PC-9 (cell line): ENCODE measurements at places on chromosomes 11 and 22.
A peak's percentile ranks its signal among the peaks of the same experiment; 100 is the strongest.

- DNase-seq = no peak
- H3K27ac ChIP-seq = no peak overlapping the region
- no peaks in the 10 kb centered on the region for H3K27me3 ChIP-seq
- H3K36me3 ChIP-seq = no peaks in the 10 kb centered on the region
- no peak overlapping the region for H3K4me3 ChIP-seq
These were observed 35.3 kb upstream of the XBP1 start for GRCh38 chr22:28835630-28836189.

GRCh38 chr11:114449845-114450244 is 10.6 kb downstream of the REXO2 start:
- peaks cover 65% of the 10 kb centered on the region for H3K36me3 ChIP-seq
- H3K4me1 ChIP-seq = no peaks in the 10 kb centered on the region
- no peak for DNase-seq
- H3K4me3 ChIP-seq = no peak overlapping the region
- no peaks in the 10 kb centered on the region for H3K27me3 ChIP-seq

DNA sequence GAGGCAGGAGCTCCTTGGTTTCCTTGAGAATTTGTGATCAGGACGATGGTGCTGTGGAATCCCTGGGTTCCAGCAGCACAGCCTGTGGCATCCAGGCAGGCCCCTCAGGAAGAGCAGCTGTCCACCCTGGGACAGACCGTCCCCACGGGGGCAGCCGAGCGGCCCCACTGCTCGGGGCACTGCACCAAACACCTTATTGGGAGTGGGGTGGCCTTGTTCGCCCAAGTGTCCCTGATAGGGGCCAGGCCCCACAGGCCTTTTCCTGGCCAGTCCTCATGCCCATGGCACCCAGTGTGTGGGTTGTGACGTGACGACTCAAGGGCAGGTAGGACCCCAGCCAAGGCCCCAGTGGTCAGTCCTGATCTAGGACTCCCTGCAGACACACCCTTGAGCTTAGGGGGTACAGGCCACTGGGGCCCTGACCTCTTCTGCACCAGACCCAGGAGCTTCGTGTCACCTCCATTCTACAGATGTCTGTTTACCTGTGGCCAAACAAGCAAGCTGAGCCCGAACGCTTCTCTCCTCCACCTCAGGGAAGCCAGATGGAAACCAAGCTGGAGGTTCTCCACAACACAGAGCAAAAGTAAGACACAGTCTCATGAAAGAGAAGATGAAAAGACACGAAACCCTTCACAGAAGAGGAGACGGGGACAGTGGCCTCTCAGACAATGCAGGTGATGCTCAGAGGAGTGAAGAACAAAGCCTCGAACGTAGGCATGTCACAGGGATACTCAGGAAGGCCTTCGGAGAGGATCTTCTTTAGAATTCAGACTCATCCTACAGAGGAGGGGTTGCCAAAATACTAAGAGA is 1.6 kb upstream of the BRD1 start:
- DNase-seq = no peak
- no peak overlapping the region for H3K4me3 ChIP-seq
- peaks cover 37% of the 10 kb centered on the region for H3K4me1 ChIP-seq
- H3K36me3 ChIP-seq = no peaks in the 10 kb centered on the region
- H3K27ac ChIP-seq = no peak overlapping the region

- H3K4me1 ChIP-seq = peaks cover 18% of the 10 kb centered on the region
- no peaks in the 10 kb centered on the region for H3K36me3 ChIP-seq
- no peak for DNase-seq
- H3K27ac ChIP-seq = no peak overlapping the region
- H3K4me3 ChIP-seq = no peak overlapping the region
These were observed 86.4 kb upstream of the WNT11 start for GRCh38 chr11:76292583-76293188.

DNA sequence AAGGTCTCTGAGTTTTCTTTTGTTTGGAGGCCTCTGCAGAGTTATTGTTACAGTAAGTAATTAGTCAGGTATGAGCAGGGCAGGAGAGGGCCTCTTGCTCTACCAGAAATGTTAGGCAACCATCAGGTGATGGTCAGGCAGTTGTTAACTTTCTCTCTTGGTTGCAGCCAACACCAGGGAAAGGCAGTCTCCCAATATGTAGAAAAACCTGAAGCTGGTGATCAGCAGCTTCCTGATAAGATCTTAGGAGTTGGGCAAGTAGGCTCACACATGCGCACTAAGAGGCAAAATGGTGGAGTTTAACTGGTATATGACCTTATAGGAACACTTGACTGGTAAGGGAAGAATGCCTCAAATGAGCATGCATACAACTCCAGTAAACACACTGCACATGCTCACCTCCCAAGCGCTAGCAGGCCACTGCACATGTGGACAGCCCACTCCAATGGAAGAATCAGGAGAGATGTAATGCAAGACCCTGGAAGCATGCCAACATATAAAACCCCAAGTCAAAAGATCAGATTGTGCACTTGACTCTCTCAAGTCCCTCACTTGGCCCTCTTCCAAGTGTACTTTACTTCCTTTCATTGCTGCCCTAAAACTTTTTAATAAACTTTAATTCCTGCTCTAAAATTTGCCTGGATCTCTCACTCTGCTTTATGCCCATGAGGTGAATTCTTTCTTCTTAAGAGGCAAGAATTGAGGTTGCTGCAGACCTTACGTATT is 23.7 kb upstream of the SLC35F2 start:
- peak overlapping the region; percentile 4; the same call in 1 of the 2 replicates for H3K27ac ChIP-seq
- H3K27me3 ChIP-seq = no peaks in the 10 kb centered on the region
- H3K4me1 ChIP-seq = peaks cover 13% of the 10 kb centered on the region
- no peaks in the 10 kb centered on the region for H3K36me3 ChIP-seq
